Mesendoderm (in vitro differentiated cells): ENCODE measurements at places on chromosomes 3 and 15.

DNA sequence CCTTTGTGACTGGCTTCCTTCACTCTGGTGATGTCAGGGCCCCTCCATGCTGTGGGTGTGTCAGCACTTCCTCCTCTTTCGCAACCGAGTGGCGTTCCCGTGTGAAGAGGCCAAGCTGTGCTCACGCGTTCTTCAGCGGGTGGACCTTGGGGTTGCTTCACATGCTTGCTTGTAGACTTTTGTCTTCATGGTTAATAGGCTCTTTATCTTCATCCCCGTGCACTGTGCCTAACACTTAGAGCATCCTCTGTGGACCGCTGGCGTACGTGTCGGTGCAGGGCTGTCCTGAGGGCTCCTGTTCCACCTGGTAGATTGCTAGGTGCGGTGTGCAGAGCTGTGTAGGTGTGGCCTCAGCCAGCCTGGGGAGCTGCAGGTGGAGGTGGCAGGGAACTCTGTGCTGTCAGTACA is 182.3 kb downstream of the OR4M2 start:
- no peaks in the 10 kb centered on the region for H3K36me3 ChIP-seq
- no peaks in the 10 kb centered on the region for H3K4me1 ChIP-seq
- no peaks in the 10 kb centered on the region for H3K27me3 ChIP-seq
- DNase-seq = no peak
- no peak overlapping the region for H3K4me3 ChIP-seq

DNA sequence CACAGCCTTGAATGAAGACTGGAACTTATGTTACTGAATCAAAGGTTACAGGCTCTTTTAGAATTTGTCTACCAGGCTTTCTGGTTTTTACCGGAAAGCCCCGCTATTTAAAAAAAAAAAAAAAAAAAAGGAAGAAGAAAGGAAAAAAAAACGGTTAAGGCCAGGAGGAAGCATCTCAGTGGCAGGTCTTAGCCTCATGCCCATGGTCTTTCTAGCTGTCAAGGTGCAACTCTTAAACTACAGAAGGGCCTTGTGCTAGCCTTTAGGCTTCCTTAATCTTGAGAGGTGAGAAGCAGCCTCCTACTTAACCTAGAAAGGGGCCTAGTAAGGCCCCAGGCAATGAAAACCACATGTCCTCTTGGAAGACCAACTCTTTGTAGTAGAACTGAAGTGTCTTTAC is 77.5 kb downstream of the TBC1D5 start:
- no peak overlapping the region for H3K27ac ChIP-seq
- no peaks in the 10 kb centered on the region for H3K27me3 ChIP-seq
- DNase-seq = peak; percentile 28
- H3K36me3 ChIP-seq = no peaks in the 10 kb centered on the region
- no peaks in the 10 kb centered on the region for H3K4me1 ChIP-seq

DNA sequence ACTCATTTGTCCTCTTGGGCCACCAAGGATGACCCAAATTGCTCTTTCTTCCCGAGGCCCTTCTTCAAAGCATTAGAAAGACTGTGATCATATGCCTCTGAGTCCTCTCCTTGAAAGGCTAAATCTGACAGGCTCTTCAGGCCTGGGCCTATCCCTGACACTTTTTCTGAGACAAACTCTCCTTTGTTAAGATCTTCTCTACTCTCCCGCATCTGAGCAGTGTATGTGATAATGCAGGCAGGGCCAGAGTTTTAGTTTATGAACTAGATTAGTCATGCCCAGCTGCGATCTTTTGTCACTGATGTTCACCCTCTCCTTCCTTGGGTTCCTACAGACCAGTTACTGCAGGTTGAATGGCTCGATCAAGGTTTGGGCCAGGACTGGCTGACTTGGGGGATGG is 39.2 kb downstream of the MASP1 start:
- DNase-seq = no peak
- H3K4me1 ChIP-seq = no peaks in the 10 kb centered on the region

- H3K27me3 ChIP-seq = no peaks in the 10 kb centered on the region
- H3K4me1 ChIP-seq = no peaks in the 10 kb centered on the region
- no peak for DNase-seq
- H3K36me3 ChIP-seq = no peaks in the 10 kb centered on the region
- no peak overlapping the region for H3K4me3 ChIP-seq
Observed at GRCh38 chr3:105862217-105862616, 6.6 kb downstream of the CBLB start.

DNA sequence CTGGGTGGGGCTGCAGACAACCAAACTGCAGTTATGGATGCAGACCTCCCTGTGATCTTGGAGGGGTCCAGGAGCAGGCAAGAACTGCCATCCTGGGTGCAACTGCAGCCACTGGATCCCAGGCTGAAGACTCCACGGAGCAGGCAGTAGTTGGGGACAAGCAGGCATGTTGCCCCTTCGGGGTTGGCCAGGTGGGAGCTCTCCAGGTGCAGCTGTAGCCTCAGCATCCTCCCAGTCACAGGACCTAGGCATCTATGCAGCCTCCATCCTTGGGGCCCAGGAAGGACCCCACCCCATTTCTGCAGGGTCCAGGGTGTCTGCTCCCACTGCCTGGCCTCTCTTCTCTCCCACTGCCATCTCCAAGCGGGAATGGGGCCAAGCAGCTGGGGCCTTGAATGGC is 322.2 kb upstream of the RBMS3 start:
- H3K4me1 ChIP-seq = no peaks in the 10 kb centered on the region
- H3K36me3 ChIP-seq = no peaks in the 10 kb centered on the region
- no peak for DNase-seq

DNA sequence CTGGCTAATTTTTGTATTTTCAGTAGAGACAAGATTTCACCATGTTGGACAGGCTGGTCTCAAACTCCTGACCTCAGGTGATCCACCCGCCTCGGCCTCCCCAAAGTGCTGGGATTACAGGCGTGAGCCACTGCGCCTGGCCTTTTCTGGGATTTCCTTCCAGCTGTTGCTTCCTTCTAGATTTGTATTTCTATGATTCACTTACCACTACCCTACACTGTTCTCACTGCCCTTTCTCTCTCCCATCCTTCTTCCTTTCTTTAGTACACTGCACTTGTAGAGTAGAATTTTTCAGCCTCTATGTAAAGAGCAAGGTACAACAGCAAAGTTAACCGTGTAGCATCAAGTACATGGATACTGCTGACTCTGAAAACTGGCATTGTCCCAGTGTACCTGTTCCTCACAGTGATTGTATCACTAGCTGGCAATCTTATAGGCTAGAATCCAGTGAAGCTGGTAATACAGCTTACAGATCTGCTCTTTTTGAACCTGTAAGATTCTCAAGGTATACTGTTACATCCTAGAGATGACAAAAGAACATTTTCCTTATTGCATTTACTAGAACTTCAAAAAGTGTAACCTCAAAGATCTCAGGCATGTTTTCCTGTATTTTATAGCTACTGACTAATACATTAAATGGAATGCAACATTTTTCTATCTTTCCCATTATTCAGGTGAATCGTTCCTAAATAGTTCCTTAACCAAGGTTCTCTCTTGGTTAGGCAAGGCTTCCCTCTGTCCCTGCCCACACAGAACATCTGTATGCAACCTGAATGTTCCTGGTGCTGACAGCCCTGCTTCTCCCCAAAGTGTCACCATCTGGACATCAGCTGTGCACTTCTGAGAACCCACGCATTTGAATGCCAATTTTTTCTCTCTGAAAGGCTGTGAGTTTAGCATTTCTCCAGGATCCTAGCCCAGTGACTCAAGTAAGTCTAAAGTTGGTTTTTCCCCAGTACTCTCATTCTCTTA is 74.1 kb upstream of the RAP2B start:
- DNase-seq = no peak
- H3K4me1 ChIP-seq = no peaks in the 10 kb centered on the region
- H3K27ac ChIP-seq = no peak overlapping the region
- no peaks in the 10 kb centered on the region for H3K27me3 ChIP-seq
- H3K36me3 ChIP-seq = no peaks in the 10 kb centered on the region

- peak; percentile 89 for DNase-seq
- H3K4me1 ChIP-seq = no peaks in the 10 kb centered on the region
- no peaks in the 10 kb centered on the region for H3K36me3 ChIP-seq
- H3K4me3 ChIP-seq = no peak overlapping the region
- H3K27ac ChIP-seq = no peak overlapping the region
- H3K27me3 ChIP-seq = no peaks in the 10 kb centered on the region
Observed at GRCh38 chr3:72042397-72043203, 257.7 kb upstream of the PROK2 start.

DNA sequence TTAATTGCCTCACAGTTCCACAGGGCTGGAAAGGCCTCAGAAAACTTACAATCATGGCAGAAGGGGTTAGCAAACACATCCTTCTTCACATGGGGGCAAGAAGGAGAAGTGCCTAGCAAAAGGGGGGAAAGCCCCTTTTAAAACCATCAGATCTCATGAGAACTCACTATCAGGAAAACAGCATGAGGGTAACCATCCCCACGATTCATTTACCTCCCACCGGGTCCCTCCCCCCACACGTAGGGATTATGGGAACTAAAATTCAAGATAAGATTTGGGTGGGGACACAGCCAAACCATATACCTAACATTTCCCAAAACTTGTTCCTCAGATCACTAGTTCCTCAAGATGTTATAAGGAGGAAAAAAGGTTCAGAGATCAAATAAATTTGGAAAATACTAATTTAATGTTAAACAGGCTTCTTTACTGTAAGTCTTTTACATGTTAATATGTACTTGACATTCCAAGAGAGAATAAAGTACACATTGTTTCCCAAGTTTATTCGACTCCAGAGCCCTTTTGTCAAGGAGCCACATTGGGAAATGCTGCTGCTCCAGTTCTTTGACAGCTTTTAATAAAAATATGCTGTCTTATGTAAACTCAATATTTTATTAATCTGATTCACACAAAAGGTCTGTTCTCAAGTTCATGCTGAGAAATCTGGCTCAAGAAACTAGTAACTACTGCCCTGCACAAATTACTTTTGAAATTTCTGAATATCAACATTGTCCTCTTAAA is 17.8 kb downstream of the HERC1 start:
- no peaks in the 10 kb centered on the region for H3K27me3 ChIP-seq
- H3K4me3 ChIP-seq = no peak overlapping the region
- H3K36me3 ChIP-seq = no peaks in the 10 kb centered on the region

- no peaks in the 10 kb centered on the region for H3K27me3 ChIP-seq
- peak overlapping the region; percentile 93 for H3K27ac ChIP-seq
- DNase-seq = peak; percentile 49
- peak overlapping the region; percentile 68 for H3K4me3 ChIP-seq
- H3K4me1 ChIP-seq = no peaks in the 10 kb centered on the region
- H3K36me3 ChIP-seq = no peaks in the 10 kb centered on the region
Observed at GRCh38 chr15:70762469-70763119, 764 bp downstream of the UACA start.

GRCh38 chr15:64619880-64620839 is 155.2 kb downstream of the RBPMS2 start:
- DNase-seq = no peak
- no peak overlapping the region for H3K4me3 ChIP-seq
- H3K27ac ChIP-seq = no peak overlapping the region
- H3K4me1 ChIP-seq = no peaks in the 10 kb centered on the region
- peaks cover 3% of the 10 kb centered on the region for H3K36me3 ChIP-seq

DNA sequence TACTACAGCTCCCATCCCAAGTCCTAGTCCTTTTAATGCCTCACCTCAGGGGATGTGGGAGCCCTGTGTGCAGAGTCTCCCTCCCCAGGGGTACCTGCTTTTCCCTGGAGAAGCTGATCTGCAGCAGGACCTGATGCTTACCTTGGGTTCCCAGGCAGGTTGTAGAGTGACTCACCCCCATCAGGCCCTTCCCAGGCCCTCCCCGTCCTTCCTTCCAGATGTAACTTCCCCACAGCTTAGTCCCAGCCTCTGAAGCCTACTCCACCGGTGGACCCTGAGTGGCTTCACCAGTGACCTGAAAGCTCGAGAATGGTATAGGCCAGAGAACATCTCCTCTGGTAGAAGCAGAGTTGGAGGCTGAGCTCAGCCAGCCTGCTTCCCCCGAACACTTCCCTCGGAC is 254.2 kb upstream of the STT3B start:
- no peak for DNase-seq
- H3K27me3 ChIP-seq = no peaks in the 10 kb centered on the region

GRCh38 chr3:14377838-14378169 is 24.6 kb upstream of the SLC6A6 start:
- no peaks in the 10 kb centered on the region for H3K4me1 ChIP-seq
- no peaks in the 10 kb centered on the region for H3K27me3 ChIP-seq
- H3K27ac ChIP-seq = no peak overlapping the region
- H3K36me3 ChIP-seq = no peaks in the 10 kb centered on the region
- H3K4me3 ChIP-seq = no peak overlapping the region

DNA sequence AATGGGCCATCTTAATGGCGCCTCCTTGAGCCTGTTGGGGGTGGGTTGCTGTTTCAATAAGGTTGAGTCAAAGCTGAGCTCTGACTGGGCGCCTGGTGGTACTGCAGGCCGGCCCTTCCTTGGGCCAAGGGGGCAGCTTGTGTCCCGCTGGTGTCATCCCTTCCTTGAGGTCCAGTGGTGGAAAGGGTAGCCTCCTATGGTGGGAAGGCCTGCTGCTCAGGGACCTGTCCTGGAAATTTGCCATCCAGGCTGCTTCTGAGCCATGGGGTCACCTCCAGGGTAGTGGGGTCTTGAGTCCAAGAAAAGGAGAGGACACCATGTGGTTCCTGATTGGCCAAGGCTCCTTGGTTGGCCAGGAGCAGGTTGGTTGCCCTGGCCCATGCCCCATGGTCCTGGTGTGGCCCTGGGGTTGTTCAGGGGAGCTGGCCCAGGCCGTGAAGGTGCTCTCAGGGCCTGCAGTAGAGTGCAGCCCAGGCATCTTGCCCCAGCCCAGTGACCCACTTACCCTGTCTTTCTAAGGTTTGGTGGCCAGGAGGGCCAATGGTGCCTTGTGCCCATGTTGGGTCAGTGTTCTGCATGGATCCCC is 188.7 kb downstream of the UBE3A start:
- DNase-seq = no peak
- no peaks in the 10 kb centered on the region for H3K27me3 ChIP-seq
- H3K4me1 ChIP-seq = no peaks in the 10 kb centered on the region
- H3K27ac ChIP-seq = no peak overlapping the region
- no peak overlapping the region for H3K4me3 ChIP-seq

- H3K27ac ChIP-seq = no peak overlapping the region
- H3K4me3 ChIP-seq = no peak overlapping the region
- no peak for DNase-seq
- H3K36me3 ChIP-seq = no peaks in the 10 kb centered on the region
- H3K4me1 ChIP-seq = no peaks in the 10 kb centered on the region
Observed at GRCh38 chr3:115363071-115363470, 216.0 kb upstream of the ZBTB20 start.

- H3K27ac ChIP-seq = no peak overlapping the region
- H3K36me3 ChIP-seq = no peaks in the 10 kb centered on the region
- no peak overlapping the region for H3K4me3 ChIP-seq
- H3K27me3 ChIP-seq = no peaks in the 10 kb centered on the region
- H3K4me1 ChIP-seq = peaks cover 2% of the 10 kb centered on the region
- DNase-seq = peak; percentile 26
Observed at GRCh38 chr3:67661089-67661488, 6.7 kb upstream of the SUCLG2 start.

- H3K27ac ChIP-seq = no peak overlapping the region
- H3K4me3 ChIP-seq = no peak overlapping the region
- H3K36me3 ChIP-seq = no peaks in the 10 kb centered on the region
- H3K4me1 ChIP-seq = no peaks in the 10 kb centered on the region
Observed at GRCh38 chr3:9695345-9695744, 8.3 kb upstream of the CPNE9 start.

- H3K4me1 ChIP-seq = no peaks in the 10 kb centered on the region
- H3K36me3 ChIP-seq = no peaks in the 10 kb centered on the region
- H3K27ac ChIP-seq = no peak overlapping the region
- no peaks in the 10 kb centered on the region for H3K27me3 ChIP-seq
- no peak for DNase-seq
Observed at GRCh38 chr3:40336101-40336500, 26.6 kb downstream of the EIF1B start.

GRCh38 chr3:120021523-120021922 is 72.7 kb downstream of the GSK3B start:
- no peaks in the 10 kb centered on the region for H3K36me3 ChIP-seq
- no peaks in the 10 kb centered on the region for H3K27me3 ChIP-seq
- DNase-seq = no peak
- no peak overlapping the region for H3K27ac ChIP-seq
